Psoas muscle (tissue), 8 donors: ENCODE measurements at places on chromosomes 3 and 15. TPM values are rescaled to one million over a fixed set of nuclear protein-coding genes. Genes with fewer than 3 reads are reported as not detected.
A peak's percentile ranks its signal among the peaks of the same experiment; 100 is the strongest.

DNA sequence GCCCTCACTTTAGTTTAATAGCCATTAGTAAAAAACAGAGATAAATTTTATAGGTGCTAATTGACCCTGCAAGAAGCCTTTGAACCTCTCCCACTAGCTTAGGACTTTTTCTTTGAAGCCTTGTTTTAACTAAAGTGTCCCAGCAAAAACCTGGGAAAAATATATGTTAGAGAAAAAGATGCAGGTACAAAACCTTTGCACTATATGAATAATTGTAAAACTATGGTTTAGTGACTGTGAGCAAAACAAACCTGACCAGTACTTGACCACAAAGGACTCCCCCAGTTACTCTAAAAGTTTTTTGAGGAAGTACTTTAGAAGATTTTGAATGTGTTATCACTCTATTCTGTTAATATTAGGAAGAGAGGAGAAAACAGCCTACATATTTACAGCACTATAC is 123.3 kb upstream of the TP63 start:
- H3K27me3 ChIP-seq = no peaks in the 10 kb centered on the region
- H3K4me1 ChIP-seq = peaks cover 5% of the 10 kb centered on the region
- DNase-seq = no peak
- H3K4me3 ChIP-seq = no peak overlapping the region

GRCh38 chr15:68994981-68995761 is 19.3 kb upstream of the NOX5 start:
- H3K36me3 ChIP-seq = no peaks in the 10 kb centered on the region
- H3K27me3 ChIP-seq = no peaks in the 10 kb centered on the region
- H3K4me3 ChIP-seq = no peak overlapping the region
- H3K27ac ChIP-seq = no peak overlapping the region

GRCh38 chr15:100097342-100098127 is 244.2 kb downstream of the ADAMTS17 start:
- DNase-seq = no peak
- H3K4me3 ChIP-seq = no peak overlapping the region
- no peaks in the 10 kb centered on the region for H3K4me1 ChIP-seq
- no peak overlapping the region for H3K27ac ChIP-seq

GRCh38 chr3:18237251-18238005 is 187.7 kb downstream of the SATB1 start:
- H3K36me3 ChIP-seq = no peaks in the 10 kb centered on the region
- no peak overlapping the region for H3K27ac ChIP-seq
- no peak for DNase-seq
- H3K27me3 ChIP-seq = no peaks in the 10 kb centered on the region
- no peaks in the 10 kb centered on the region for H3K4me1 ChIP-seq
- no peak overlapping the region for H3K4me3 ChIP-seq

DNA sequence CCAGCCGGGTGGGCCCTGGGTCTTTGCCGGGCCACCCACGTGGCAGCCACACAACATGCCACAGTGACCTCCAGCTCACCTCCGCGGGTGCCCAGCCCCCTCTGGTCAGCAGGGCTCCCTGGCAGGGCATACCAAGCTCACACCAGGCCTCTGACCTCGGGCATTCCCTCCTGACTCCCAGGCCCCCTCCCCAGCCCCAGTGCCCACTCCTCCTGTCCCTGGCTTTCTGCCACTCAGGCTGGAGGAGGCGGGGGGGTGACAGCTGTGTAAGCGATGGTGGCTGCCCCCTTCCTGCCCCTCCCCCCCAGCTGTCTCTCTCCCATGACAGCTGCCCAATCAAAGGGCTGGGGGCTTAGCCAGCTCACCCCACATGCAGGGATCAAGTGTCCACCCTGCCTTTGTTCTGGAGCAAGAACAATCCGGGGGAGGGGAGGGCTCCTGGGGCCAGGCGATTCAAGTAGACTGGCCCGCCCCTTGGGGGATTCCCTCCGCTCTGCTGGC is 3.3 kb downstream of the PCBP4 start:
- H3K4me1 ChIP-seq = peaks cover 48% of the 10 kb centered on the region
- peak; percentile 66 for DNase-seq
- H3K27me3 ChIP-seq = no peaks in the 10 kb centered on the region
- peak overlapping the region; percentile 1 for H3K4me3 ChIP-seq
- peaks cover 26% of the 10 kb centered on the region for H3K36me3 ChIP-seq
- peak overlapping the region; percentile 64 for H3K27ac ChIP-seq

DNA sequence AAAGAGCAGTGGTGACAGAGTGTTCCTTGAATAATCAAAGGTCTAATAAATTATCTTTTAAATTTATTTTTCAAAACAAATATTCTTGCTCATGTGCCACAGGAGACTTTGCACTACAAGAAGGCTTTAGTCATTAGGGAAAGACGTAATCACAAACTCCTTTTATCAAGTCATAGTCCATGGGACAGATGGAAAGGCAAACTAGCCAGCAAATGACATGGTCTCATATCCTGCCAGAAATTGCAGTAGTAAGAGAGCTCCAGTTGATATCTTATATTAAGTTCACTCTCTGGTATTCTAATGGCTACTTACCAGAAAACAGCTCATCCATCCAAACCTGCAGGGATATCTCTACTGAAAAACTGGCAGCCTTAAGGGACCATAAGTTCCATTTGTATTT is 225.0 kb upstream of the TP63 start:
- H3K4me1 ChIP-seq = peaks cover 22% of the 10 kb centered on the region
- no peak overlapping the region for H3K4me3 ChIP-seq
- no peaks in the 10 kb centered on the region for H3K27me3 ChIP-seq
- no peak for DNase-seq

SNUPN gene
- 17.1 TPM for total RNA-seq

CIAO2A gene
- 80.8 TPM for total RNA-seq

EHHADH gene
- total RNA-seq = 7.2 TPM

TM6SF1 gene
- total RNA-seq = 23.4 TPM

KIF7 gene
- 1.1 TPM for total RNA-seq
